ENCODE measurements at places on chromosomes 5 and 9. TPM values are rescaled to one million over a fixed set of nuclear protein-coding genes. Genes with fewer than 3 reads are reported as not detected.

Gene SLC46A2
- total RNA-seq = not detected

Gene TICAM2
- 1.8 TPM for total RNA-seq

DNA sequence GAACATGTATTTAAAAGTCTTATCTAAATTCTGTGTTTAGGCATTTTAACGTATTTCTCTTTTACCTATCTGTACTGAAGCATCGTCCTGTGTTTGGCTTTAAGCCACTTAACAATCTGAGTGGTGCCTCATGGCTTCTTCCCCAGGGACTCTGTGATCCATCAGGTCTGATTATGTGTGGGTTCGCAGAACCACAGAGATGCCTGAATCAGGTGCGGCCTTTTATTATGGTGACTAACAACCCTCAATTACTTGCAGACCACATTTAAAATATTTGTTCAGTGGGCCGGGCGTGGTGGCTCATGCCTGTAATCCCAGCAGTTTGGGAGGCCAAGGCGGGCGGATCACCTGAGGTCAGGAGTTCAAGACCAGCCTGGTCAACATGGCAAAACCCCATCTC lies 39.6 kb upstream of the SAP30L start:
- DNase-seq = no peak

- no peak for DNase-seq
Observed at GRCh38 chr5:67205981-67206380, 9.4 kb upstream of the CD180 start.

- peak; percentile 7 for DNase-seq
Observed at GRCh38 chr5:67971971-67972821, 243.4 kb upstream of the PIK3R1 start.

DNA sequence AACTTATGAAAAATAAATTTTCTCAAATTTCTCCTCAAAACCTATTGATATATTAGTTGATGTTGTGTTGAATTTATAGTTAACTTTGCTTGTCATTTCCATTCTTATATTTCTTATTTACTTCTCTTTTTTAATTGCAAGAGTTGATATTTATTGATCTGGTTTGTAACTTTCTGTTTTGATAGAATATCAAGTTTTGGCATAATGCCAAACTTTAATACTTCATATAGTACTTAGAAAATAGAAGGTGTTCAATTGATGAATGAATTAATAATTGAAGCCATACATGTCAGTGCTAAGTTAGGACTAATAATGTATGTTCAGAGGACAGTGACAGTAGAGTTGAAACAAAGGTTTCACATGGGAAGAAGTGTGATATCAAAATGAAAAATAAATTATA lies 27.9 kb downstream of the ERCC6L2 start:
- DNase-seq = no peak

Gene OSMR
- 22.8 TPM for total RNA-seq

All from glomerular endothelial cell (primary cell).